ENCODE measurements at places on chromosomes 4 and X.
A peak's percentile ranks its signal among the peaks of the same experiment; 100 is the strongest.

DNA sequence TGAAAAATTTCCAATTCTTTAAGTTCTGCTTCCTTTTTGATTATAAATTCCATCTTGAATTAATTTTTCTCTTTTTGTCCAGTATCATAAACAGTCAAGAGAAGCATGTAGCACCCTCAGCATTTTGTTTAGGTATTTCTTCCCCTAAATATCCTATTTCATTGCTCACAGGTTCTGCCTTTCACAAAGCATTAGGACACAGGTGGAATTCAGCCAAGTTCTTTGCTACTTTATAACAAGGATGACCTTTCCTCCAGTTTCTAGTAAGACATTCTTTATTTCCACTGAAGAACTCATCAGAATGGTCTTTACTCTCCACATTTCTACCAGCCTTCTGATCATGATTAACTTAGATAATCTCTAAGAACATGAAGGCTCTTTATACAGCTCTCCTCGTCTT, 7.4 kb downstream of the SLC9B1 start:
- DNase-seq: no peak

DNA sequence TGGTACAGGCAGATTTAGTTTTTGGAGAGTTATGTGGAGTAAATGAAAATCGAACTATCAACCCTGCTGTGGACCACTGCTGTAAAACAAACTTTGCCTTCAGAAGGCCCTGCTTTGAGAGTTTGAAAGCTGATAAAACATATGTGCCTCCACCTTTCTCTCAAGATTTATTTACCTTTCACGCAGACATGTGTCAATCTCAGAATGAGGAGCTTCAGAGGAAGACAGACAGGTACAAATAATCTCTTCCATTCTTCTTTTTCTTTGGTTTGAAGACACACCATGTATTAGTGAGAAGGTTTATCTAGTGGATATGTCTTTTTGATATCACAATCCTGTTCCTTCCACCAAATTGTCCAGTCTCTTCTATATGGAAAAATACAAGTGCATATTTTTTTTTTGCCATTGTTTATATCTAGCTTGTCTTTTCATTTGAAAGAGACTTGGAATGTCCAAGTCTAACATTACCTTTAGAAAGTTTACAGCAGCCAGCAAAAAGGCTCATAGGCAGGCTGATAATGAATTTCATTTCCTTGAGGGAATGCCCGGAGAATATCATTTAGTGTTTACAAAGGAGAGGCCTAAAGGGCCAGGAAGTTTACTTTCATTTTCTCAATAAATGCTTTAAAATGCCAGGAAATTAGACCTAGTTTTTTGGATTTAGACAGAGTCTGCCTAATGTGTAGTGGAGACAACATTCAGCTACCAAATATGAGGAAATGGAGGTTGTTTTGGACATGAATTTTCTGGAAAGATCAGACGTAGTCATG, 18.6 kb downstream of the AFM start:
- no peak for DNase-seq

DNA sequence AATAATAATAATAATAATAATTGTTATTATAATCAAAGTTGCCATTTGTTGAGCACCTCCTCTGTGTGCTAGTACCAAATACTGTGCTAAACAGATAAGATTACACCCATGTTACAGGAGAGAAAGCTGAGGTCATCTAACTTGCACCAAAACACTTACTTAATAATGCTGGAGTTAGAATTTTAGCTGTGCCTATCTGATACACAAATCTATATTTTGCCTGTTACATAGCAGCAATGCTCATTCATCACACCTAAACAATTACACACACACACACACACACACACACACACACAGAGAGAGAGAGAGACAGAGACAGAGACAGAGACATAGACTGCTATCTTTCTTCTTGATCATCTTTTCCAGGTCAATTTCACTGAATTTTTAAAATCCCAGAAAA, 170.9 kb upstream of the KLF3 start:
- DNase-seq: no peak

- no peak for DNase-seq
These were observed 128.0 kb downstream of the SNCA start for GRCh38 chr4:89708903-89709421.

DNA sequence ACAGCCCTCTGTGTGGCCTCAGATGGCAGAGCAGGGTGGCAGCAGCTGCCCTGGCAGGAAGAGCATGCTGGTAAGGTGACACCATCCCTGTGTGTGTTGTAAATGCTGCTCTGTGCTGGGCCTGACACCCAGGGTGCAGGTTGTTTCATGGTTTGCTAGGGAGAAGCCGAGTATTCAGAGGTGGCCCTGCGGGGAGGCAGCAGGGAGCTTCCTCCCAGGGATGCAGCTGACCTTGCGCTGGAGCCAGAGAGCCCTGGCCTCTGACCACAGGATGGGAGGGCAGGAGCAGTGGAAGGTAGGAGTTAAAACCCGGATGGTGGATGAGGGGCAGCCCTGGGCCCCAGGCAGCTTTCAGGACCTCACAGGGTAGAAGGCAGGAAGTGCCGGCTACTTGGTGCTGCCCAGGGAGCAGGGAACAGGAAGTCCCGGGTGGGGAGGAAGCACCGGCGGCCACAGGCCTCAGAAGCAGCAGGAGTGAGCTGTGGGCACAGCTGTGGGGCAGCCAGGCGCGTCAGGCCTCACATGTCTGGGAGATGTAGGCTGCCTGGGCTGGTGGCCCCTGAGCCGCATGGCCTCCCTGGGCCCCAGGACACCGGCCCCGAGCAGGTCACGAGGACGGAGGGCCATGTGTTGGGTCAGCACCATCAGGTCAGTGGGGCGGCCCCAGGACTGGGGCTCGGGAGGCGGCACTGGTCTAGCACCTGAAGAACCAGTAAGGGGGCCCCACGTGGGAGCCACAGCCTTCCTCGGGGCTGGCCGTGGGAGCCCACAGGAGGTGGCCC, 19.1 kb downstream of the SH3BP2 start:
- DNase-seq: peak; percentile 52

DNA sequence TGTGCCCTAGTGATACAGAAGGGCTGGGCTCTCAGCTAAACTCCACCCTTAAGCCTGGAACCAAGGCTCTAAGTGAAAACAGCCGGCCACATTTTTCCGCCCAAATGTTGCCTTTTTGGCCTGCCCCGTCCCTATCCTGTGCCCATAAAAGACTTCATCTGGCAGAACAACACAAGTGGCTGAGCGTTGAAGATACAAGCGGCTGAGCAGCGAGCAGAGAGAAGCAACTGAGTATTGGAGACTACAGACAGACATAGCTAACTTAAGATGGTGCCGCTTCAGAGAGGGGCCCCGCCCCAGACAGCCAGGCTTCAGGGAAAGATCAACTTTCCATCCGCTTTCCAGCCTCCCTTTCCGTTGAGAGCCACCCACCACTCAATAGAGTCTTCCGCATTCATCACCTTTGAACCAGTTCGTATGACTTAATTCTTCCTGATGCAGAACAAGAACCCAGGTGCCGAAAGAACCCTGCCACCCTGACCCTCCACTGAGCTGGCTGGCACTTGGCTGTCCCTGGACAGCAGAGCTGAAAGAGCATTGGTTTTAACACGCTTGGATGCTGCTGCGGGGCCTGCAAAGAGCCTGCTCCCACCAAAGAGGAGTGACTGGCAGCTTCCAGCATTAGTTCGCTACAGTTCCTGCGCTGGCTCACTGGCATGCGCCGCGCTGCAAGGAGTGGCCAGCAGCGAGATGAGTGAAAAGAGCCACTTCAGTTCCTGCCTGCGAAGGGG, 853.2 kb upstream of the INTU start:
- no peak for DNase-seq

DNA sequence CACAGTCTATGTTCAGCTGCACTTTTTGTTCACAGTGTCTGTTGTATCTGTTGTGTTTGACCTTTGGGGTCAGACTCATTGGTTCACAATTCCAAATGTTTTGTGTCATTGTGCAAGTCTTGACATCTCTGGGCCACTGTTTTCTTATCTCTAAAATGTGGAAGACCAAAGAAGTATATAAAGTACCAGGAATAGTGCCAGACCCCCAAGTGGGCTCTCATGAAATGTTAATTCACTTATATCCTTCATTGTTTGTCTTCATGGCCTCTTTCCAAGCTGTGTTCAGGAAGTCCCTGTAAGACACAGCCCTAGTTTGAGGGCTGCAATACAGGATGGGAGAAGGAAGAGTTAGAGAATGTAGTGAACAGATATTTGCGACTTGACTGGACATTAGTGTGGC, 468.3 kb upstream of the BOD1L1 start:
- no peak for DNase-seq

GRCh38 chr4:14338585-14339265, 663.6 kb upstream of the CPEB2 start:
- DNase-seq: no peak

GRCh38 chr4:140099983-140100382, 54.0 kb downstream of the MAML3 start:
- DNase-seq: no peak

DNA sequence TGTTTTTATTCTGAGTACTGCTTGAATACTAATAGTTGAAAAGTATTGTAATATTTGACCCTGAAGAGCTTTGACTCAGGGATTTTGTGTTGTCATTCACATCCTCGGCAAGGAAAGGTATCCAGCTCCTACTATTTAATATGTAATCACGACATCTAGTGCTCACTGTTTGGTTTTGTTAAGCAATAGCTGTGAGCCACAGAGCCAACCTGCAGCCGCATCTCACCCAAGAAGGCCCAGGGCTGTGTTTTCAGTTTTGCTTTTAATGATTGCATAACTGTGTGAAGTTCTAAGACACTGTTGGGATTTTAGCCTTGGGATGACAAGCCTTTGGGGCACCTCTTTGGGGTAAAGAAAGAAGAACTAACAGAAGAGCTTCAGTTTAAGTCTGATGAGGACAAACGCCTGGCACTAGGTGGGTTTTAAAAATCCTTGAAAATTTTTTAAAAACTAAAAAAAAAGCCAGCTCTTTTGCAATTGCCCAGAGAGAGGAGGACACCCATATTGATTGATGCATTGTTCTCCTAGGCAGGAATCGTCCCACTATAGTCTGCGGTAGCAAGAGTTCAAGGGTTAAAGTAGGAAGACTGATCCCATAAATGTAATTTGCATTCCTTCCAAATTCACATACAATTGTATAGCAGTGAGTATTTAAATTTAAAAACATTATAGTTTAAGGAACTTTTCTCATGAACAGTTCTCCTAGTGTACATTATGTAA, 157.8 kb downstream of the RELL1 start:
- no peak for DNase-seq

- DNase-seq: no peak
These were observed 260.9 kb downstream of the SLC7A11 start for GRCh38 chr4:137981277-137981676.

- DNase-seq: no peak
These were observed 67.1 kb downstream of the USP38 start for GRCh38 chr4:143251779-143252178.

GRCh38 chr4:31237233-31237632, 517.1 kb downstream of the PCDH7 start:
- DNase-seq: no peak

Data from stimulated activated CD8-positive, alpha-beta memory T cell treated with anti-CD3 and anti-CD28 coated beads, Interleukin-7, amount 100 ng/mL, for 4 hours (primary cell).